Natural killer cell (primary cell): ENCODE measurements at places on chromosomes 5 and 9.

GRCh38 chr5:101689306-101689705, 606.8 kb downstream of the SLCO4C1 start:
- no peak for DNase-seq

DNA sequence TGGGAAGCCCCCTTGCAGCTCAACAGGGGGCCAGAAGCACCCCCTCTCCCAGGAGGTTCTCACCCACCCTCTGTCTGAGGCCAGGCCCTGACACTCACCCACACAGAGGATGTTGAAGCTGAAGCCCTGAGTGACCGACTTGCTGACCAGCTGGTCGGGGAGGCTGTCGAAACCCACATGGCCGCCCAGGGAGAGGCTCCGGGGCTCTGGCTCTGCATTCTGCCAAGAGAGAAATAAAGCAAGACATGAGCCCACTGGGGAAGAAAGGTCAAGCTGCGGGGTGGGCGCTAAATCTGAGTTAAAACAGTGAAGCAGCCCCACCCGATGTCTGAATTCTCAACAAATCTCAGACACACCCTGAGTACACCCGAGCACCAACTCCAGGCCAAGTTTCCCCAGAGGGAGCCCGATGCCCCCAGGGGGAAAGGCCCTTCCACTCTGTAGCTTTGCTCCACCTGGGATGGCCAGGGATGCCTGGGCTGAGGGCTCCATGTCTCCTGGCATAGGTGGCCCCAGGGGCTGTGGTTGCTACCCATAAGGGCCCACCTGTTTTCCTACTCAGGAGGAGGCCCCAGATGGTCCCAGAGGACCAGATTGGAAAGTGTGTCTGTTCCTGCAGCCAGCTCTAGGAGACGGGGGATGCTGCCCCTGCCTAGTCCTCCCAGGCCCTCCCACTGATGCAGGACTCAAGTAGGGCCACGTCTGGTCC, 11.6 kb downstream of the SEPTIN8 start:
- no peak for DNase-seq

DNA sequence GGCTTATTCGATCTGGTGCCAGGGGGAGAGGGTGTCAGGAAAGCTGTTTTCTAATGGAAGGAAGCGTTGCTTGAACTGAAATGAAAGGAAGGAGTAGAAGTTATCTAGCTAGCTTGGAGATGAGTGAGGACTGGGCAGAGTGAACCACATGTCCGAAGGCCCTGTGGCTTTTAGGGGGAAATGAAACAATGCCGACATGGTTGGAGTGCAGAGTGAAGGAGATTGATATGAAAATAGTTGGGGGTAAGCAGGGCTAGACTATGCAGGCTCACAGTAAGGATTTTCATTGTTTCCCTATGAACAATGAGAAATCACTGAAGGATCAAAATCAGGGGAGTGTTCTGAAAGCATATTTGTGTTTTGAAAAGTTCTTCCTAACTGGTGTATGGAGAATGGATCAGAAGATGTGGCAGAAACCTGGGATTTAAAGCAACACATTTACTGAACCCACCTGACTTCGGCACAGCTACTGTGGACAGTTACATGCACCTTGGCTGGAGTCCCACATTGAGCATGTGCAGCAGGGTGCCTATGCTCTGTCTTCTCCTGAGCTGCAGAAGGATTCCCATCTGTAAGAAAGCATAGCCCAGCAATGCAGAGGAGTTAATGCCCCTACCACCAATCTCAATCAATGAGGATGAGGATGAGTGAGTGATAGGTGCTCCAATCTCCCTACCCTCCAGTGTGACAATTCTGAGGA, 144.4 kb upstream of the TBCA start:
- no peak for DNase-seq

GRCh38 chr5:24222876-24223275, 421.9 kb downstream of the CDH10 start:
- DNase-seq, result no peak

GRCh38 chr9:82597241-82598203, 465.4 kb downstream of the RASEF start:
- no peak for DNase-seq

DNA sequence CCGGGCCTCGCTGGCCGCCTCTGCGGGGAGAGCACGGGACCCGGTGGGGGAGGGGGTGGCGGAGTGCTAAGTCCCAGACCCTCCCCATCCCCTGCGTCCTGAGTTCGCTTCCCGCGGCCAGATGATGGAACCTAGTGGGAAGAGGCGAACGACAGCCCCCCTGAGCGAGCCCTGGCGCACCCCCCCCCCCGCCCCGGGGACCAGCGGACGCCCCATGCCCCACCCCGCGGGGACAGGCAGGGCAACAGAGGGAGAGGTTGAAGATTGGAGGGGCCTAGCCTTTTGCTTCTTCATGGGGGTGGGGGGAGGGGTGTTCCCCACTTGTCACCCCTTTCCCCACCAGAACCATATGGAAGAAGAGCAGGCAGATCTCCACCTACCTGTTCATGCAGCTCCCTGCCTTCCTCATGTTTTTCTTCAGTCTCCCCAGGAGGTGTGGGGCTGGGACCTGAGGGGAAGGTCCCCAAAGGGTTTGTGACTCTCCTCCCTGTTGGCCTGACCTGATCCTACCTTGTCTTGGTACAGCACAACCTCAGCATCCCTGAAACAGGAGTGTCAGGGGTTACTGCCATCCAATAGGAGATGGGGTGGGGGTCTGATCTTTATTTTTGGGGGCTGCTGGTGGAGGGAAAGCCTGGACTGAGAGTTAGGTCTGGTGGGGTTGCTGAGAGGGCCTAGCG, 485 bp downstream of the FAM53C start:
- no peak for DNase-seq

DNA sequence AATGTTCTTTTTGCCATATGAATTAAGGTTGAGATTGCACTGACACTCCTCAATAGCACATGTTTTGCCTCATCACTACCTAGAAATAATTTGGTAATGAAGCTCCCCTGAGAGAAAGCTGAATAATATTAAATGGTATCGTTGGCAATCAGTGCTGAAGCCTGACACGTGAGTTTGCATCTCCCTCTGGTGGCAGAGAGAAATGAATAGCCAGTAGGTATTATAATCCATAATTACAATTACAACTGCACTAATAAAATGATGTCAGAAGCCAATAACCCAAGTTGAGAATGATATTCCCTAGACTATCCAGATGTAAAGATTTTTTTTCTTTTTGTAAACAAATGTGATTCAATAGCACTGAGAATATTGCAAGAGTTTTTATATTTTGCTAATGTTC, 700.3 kb downstream of the PTPRD start:
- DNase-seq, result no peak

DNA sequence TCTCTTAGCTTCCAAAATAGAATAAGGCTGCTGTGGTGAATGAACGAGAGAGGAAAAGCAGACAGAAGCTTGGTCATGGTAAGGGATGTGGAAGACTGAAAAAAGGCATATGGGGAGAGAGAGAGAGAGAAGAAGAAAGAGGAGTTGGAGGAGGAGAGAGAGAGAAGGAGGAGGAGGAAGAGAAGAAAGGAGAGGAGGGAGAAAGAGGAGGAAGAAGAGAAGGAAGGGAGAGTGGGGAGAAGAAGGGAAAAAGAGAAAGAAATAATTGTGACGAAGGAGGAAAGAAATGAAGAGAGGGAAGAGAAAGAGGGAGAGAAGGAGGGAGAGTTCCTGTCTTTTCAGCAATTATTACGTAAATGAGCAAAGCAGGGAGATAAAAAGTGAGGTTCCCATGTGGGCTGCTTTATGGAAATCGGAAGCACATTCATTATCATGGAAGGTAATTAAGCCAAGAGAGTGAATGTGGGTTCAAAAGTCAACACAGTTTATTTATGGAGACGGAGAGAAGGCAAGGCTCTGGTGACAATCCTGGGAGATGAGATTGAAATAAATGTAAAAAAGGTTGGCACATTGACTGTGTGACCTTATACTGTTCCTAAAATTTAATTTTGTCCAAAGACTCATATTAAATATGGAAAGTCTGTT, 611.2 kb downstream of the KIF4B start:
- no peak for DNase-seq

DNA sequence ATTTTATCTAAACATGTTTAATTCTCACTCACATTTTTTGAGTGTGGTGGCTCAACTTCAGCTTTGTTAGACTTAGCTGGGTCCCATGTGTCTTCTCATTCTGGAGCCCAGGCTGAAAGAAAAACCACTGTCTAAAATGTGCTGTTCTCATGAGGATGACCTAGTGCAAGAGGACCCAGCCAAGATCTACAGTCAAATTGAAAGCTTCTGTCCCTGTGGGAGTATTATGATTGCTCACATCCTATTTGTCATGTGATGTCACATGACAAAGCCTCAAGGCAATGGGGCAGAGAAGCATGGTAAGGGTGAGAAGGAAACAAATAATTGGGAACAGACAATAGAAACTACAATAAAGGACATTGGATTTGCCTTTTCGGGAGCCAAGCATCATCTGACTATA, 113.4 kb upstream of the ASTN2 start:
- DNase-seq, result no peak

- no peak for DNase-seq
These were observed 887.1 kb downstream of the MAT2B start for GRCh38 chr5:164392531-164392930.

GRCh38 chr9:119963798-119964372, 594.6 kb upstream of the BRINP1 start:
- no peak for DNase-seq

- peak; percentile 49 for DNase-seq
These were observed 80.8 kb upstream of the IER5L start for GRCh38 chr9:129258823-129259301.
